ENCODE measurements at places on chromosomes 7 and 10. TPM values are rescaled to one million over a fixed set of nuclear protein-coding genes. Genes with fewer than 3 reads are reported as not detected.

The ASB15 gene
- not detected for total RNA-seq

DNA sequence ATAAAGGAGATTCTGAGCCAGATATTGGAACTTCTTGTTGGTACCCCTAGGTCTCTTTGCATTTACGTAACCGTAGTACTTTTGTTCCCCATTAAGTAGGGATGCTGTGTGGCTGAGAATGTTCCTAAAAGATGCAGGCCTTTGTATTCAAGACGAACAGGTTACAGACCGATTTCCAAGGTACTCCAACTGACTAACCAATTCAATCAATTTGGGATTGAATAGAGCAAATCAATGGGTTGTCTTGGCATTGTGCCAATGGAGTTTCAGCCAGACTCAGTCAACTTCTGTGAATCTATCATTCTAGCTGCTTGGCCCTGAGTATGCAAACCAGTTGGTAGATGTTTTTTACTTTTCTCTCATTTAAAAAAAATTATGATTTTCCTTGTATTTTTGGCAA lies 347.3 kb upstream of the NPVF start:
- DNase-seq: no peak

DNA sequence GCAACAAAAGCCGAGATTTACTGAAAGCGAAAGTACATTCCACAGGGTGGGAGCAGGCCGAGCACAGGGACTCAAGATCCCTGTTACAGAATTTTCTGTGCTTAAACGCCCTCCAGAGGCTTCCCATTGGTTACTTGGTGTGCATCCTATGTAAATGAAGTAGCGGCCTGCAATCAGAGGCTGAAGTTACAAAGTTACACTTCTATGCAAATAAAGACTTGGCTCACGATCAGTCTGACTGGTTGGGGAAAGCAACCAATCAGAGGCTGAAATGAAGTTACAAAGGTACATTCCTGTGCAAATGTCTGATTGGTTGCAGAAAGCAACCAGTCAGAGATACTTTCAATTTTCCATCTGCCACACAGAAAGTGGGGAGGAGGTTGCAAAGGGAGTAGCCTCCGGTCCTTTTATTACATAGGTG lies 4.1 kb downstream of the ACBD7 start:
- no peak for DNase-seq

DNA sequence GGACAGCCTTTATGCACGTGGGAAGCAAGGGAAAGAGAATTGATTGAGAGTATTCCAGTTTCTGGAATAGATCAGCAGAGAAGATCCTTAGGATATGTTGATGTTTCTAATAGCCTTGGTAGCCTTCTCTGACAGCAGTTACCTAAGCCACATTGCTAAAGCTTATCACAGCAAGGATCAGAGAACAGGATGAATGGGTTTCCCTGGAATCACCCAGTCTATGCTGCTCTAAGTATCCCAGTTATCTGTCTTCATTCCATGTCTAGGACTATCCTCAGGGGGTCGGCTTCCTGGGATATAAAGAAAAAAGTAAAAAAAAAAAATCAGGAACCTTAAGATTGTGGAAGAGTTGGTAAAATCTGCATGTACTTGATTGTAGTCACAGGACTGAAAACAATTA lies 352.0 kb upstream of the AKR1E2 start:
- no peak for DNase-seq

- DNase-seq: no peak
Observed at GRCh38 chr7:95317546-95317945, 6.8 kb downstream of the PON1 start.

DNA sequence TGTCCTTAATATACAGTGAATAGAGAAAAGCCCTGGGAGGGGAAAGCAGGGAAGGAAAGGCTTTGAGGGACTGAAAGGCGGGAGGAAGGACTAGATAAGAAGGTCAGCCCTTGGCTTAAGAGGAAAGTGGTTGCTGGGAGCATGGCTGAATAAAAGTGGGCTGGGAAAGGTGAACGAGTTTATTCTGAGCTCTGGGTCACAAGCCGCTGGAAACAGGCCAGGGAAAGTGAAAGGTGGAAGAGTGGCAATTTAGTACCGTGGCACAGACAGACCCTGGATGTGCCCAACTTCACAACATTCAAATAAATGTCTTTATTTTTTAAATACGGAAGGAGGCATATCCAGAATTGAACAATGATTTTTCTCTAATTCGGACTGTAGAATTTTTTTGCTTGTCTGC lies 39.7 kb downstream of the TAC1 start:
- no peak for DNase-seq

Measured in posterior vena cava (tissue), 2 donors.